Activated T-cell treated with anti-CD3 and anti-CD28 coated beads for 48 hours (primary cell): ENCODE measurements at places on chromosomes 3 and 15.

DNA sequence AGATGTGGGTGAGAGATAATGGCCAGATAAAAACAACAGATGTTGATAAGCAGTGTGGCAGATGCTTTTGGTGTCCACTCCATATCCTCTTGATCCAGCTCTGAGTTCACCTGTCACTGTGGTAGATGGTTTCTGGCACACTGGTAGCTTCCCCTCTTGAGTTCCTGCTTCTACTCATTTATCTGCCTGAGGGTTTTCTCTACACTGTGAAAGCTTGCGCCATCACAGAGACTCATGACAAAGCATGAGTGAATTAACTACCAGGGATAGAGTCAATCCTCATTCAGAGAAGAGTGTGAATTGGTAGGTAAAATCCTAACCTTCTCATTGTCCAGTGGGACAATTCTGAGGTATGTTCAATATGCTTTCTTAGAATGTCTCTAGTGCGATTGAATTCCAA, 50.0 kb upstream of the ARHGEF26 start:
- no peak for DNase-seq

DNA sequence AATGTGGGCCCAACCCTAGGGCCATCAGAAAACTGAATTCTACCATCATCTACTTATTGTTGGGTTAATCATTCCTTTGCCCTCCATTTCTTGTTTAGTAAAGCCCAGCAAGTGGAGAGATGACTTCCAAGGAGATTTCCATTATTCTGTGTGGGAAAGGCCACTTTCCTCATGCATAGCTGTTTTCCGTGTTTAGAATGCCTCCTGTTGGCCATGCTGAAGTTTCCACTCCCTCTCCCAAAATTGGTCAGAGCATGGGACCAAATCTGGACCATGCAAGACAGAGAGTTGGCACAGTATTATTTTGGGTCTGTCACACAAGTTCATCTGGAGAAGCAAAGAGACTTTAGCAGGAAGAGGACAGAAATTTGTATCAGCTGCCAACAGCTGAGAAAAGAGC, 15.3 kb upstream of the SUSD5 start:
- DNase-seq = no peak

GRCh38 chr3:159401069-159401468, 587.6 kb upstream of the IL12A start:
- DNase-seq = no peak

GRCh38 chr15:62187425-62187824, 22.3 kb upstream of the C2CD4B start:
- no peak for DNase-seq

GRCh38 chr15:49990835-49991545, 128.0 kb downstream of the ATP8B4 start:
- DNase-seq = no peak

- DNase-seq = no peak
Measured at GRCh38 chr3:46604127-46604526, 8.2 kb upstream of the FAM240A start.

DNA sequence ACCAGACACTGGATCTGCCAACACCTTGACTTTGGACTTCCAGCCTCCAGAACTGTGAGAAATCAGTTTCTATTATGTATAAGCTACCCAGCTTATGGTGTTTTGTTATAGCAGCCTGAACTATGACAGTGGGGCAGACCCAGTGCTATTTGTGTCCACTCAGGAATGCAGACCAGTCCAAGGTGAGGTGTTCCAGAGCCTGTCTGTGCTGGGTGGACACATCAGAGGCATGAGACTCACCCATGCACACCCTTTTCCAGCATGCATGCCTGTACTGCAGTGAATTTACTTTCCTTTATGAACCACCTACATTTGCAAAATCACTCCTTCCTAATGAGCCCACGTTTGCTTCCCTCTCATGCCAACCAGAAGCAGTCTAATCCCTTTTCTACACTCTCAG, 27.6 kb upstream of the DET1 start:
- DNase-seq = no peak

- no peak for DNase-seq
Measured at GRCh38 chr3:155281912-155282311, 11.6 kb downstream of the STRIT1 start.

DNA sequence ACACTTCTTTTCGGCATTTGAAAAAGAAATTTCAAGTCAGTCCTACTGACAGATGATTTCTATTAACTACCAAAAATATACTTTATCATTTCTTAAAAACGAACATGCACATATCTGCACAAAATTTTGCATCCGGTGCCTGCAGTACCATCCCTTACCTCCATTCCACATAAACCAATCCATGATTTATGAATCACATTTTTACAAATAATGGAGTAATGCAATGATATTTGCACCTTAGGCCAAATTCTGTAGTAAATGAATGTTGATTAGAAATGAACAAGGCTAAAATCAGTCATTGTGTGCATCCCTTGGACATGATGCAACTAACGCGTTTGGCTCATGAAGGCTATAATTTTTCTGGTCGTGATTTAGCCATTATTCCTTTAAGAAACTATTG, 46.5 kb downstream of the ROBO2 start:
- DNase-seq = no peak

DNA sequence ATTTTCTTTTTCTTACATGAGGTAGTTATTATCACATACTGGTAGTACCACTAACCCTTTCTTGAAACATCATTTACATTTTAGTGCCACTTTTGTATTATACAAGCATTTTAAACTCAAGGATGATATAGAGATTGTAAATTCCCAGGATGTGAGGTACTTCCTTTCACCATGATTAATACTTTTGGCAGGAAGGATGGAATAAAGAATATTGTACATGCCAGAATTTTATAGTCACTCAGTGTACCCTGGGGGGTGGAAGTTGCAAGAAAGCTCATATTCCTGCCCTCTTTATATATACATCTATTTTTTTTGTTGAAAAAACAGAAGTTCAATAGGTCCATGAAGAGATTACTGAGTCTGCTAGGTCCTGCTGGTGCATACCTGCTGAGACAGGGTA, 141.0 kb upstream of the PLSCR5 start:
- DNase-seq = no peak

DNA sequence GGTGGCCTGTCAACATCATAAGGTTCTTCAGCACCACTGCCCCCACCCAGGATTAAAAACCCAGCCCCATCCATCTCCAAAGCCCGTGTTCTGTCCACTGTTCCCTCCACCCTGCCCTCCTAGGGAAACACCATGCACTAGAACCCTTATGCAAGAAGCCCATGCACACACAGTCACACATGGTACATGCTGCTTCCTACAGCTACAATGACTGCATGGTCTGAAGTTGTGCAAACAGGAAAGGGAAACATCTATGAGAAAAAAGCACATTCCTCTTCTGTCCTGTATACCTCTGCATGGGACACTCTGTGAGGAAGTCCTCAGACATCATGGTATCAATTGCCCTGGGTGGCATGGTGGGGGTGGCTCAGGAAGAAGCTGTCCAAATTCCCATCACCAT, 108.6 kb upstream of the MRPS22 start:
- DNase-seq = no peak

DNA sequence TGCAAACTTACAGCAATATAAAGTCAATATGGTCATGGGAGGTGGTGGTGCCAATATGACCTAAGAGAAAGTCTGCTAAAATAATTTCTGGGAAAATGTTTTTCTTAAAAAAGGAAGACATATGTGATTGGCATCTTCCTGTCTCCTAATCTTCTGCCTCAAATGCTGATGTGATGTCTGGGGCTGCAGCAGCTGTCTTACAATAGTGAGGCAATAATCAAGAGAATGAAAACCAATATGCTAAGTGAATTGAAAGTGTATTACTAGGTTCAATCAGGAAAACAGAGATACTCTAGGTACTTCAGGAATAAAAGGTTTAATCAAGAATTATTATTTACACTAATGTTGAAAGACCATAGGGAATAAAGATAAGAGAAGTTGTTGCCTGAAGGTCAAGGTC, 7.2 kb upstream of the STT3B start:
- no peak for DNase-seq

GRCh38 chr3:5806192-5806591, 618.7 kb downstream of the EDEM1 start:
- no peak for DNase-seq

- peak; percentile 27 for DNase-seq
Measured at GRCh38 chr15:64622410-64623260, 152.8 kb downstream of the RBPMS2 start.

DNA sequence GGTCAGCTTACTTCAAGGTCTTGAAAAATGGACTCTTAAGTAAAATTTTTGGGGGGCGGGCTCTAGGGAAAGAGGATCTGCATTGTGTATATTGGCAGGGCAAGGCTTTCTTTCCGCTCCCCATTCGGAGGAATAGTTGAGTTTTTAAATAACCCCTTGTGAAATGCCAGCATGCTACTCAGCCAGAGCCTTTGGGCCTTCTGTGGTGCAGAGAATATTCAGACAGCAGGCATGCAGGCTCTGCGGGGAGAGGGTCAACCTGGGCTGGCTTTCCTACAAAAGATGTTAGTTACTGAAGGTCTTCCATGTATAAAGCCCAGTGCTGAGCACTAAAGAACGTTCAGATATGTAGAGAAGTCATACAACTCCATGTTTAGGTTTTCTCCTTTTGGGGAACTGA, 40.6 kb downstream of the ADAMTSL3 start:
- no peak for DNase-seq

DNA sequence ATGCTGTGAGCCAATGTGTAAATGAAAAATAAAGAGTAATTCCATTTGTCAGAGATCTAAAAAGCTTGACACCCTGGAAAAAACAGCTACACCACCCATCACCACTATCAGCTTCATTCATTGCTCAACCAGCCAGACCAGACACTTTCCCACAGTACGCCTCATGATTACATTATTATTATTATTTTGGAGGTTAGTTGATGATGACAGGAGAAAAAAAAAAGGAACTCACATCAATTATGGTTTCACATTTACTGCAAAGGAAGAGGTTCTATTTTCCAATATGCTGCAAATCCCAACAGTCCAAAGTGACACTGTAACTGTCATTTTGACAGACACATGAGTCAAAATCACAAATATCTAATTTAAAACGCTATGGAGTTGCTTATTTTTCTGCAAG, 134.7 kb upstream of the TSC22D2 start:
- no peak for DNase-seq

GRCh38 chr3:25074149-25074548, 353.9 kb upstream of the RARB start:
- no peak for DNase-seq

- no peak for DNase-seq
Measured at GRCh38 chr3:127785711-127786265, 36.5 kb downstream of the MGLL start.

DNA sequence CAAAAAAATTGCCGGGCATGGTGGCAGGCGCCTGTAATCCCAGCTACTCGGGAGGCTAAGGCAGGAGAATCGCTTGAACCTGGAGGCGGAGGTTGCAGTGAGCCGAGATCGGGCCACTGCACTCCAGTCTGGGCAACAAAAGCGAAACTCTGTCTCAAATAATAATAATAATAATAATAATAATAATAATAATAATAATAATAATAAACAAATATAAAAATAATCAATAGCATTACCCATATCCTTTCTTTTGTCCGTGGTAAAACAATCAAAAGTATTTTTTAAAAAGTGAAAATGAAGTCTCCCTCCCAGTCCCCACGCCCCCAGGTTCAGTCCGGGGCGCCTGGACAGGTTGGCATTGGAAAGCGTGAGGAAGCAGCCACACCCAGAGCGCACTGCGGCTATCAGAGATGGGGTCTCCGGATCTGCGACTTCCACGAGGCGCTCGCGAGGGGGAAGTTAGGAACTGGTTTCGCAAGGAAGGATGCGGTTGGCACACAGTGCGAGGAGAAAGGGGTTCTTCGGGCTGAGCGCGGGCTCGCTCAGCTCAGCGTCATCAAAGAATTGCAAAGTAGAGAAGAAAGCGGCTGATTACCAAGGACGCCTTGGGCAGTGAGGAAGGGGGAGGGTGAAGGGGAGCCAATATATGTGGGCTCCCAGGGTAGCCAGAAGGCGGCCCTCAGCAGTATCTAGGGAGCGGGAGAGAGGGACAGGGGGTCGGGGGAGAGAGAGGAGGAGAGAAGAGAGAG, 69.5 kb upstream of the EPHB3 start:
- DNase-seq = no peak

GRCh38 chr15:69818529-69818928, 279.2 kb downstream of the TLE3 start:
- no peak for DNase-seq

DNA sequence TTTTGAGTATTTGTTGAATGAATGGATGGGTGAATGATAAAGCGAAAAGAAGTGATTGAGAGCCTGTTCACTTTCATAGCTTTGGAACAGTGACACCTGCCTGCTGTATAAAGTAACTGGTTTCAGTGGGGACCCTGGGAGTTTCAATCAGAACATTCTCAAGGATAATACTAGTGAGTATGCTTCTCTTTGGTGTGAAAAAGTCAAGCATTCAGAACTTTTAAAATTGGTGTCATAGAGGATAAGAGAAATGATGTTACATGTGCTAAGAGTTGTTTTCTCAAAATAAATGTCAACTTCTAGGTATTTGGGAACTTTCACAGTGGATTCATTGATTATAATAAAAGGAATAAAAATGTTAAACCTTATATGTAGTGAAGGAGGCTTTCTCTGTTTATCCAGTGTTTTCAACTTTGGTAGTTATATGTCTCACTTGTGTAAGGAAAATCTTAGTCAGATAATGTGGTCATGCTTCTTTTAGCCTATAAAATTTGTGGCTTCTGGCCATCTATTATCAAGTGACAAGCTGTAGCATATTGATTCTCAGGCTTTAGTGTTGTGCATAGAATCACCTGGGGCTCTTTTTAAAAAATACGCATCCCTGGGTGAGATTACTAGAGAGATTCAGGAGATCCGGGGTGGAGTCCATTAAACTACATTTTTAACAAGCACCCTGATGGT, 11.9 kb downstream of the LRCH3 start:
- DNase-seq = no peak

DNA sequence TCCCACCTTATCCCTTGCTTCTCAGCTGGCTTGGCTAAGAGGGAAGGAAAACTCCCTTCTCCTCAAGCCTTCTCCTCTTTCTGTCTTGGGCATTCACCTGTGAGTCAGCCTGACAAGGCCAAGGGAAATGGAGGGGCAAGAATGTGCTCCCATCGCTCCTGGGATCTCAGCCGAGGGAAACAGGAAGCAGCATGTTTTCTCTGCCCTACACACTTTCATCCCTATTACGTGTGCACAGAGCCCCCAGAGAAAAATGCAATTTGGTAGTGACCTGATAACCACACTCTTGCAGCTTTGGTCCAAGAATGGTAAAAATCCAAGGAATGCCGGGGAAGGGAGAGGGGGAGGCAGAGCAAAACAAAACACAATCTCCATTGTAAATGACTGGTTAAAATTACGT, 32.9 kb upstream of the MTMR10 start:
- no peak for DNase-seq

DNA sequence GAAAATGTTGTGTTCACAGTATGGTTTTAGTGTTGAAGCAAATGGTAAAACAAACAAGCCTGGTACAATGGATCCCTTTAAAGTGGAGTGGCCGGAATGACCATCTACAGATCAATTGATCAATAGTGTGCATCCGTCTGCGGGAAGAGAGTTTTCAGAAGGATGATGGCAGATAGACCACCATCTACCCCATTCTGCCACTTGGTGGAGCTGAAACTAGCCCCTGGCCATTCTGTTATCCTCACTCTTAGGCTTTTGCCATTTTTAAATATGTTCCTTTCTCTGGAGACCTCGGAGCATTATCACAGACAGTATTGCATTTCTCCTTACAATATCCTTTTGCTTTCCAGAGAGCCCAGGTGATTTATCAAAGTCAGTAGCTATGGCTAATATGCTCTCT, 258.9 kb upstream of the CFAP20DC start:
- no peak for DNase-seq

GRCh38 chr15:89745131-89745530, 5.9 kb downstream of the MESP1 start:
- DNase-seq = no peak

- DNase-seq = no peak
Measured at GRCh38 chr3:5227812-5228211, 40.3 kb downstream of the EDEM1 start.
